ENCODE measurements at places on chromosomes 13 and 19. TPM values are rescaled to one million over a fixed set of nuclear protein-coding genes. Genes with fewer than 3 reads are reported as not detected.

The PTH2 gene
- not detected for total RNA-seq

The CPT1C gene
- total RNA-seq, result 20.4 TPM

The RASAL3 gene
- not detected for total RNA-seq

The FDX2 gene
- total RNA-seq, result 16.0 TPM

The FGF22 gene
- not detected for total RNA-seq

The IGSF23 gene
- not detected for total RNA-seq

The TMEM259 gene
- 94.6 TPM for total RNA-seq

The OR4F17 gene
- total RNA-seq, result not detected

The SYNGR4 gene
- not detected for total RNA-seq

The GPR18 gene
- not detected for total RNA-seq

The LTBP4 gene
- 32.6 TPM for total RNA-seq

The ZNF99 gene
- not detected for total RNA-seq

The F10 gene
- total RNA-seq, result 10.6 TPM

The PSG1 gene
- total RNA-seq, result 17.2 TPM

The MAP4K1 gene
- total RNA-seq, result not detected

The CDC42EP5 gene
- 36.8 TPM for total RNA-seq

The NKG7 gene
- not detected for total RNA-seq

The SCN1B gene
- total RNA-seq, result 3.4 TPM

The CDX2 gene
- total RNA-seq, result not detected

The LIM2 gene
- total RNA-seq, result not detected

The CYP4F3 gene
- total RNA-seq, result not detected

The ZNF14 gene
- total RNA-seq, result 6.0 TPM

The TUBB4A gene
- not detected for total RNA-seq

The KLK2 gene
- total RNA-seq, result not detected

Data from hair follicle dermal papilla cell (primary cell).